GM18507 (cell line): ENCODE measurements at places on chromosomes 7 and 10.

DNA sequence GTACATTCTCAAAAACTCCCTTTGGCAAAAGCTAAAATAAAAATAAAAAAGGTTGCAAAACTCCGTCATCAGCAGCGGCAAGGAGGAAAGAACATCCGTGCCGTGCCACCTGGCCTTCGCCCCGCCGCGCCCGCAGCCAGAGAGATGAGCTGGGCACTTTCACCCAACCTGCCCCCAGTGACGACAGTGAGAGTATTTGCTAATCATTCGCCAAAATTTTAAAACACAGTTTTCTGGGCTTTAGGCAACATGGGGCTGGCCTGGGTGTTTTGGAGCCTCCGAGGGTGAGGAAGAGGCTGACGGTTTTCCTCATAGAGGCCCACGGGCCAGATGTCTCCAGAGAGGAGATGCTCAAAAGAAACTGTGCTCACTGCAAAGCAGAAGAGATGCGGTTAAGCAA is 128.2 kb downstream of the PRKAG2 start:
- DNase-seq, result no peak

GRCh38 chr7:154241988-154242387 is 189.8 kb downstream of the DPP6 start:
- DNase-seq, result no peak

DNA sequence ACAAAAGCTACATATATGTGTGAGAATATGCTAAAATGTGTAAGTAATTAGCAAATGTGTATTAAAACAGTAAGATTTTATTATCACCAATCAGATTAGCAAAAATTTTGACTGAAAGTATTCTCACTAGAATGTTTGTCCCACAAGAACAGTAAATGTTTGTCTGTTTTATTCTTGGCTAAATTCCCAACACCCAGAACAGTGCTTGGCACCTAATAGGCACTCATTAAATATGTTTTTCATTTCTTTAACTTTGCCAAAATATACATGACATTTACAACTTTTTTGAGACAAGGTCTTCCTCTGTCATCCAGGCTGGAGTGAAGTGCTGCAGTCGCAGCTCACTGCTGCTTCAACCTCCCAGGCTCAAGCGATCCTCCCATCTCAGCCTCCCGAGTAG is 143.6 kb downstream of the EBF3 start:
- DNase-seq, result no peak

GRCh38 chr10:128556182-128557110 is 430.2 kb upstream of the MKI67 start:
- DNase-seq, result no peak

DNA sequence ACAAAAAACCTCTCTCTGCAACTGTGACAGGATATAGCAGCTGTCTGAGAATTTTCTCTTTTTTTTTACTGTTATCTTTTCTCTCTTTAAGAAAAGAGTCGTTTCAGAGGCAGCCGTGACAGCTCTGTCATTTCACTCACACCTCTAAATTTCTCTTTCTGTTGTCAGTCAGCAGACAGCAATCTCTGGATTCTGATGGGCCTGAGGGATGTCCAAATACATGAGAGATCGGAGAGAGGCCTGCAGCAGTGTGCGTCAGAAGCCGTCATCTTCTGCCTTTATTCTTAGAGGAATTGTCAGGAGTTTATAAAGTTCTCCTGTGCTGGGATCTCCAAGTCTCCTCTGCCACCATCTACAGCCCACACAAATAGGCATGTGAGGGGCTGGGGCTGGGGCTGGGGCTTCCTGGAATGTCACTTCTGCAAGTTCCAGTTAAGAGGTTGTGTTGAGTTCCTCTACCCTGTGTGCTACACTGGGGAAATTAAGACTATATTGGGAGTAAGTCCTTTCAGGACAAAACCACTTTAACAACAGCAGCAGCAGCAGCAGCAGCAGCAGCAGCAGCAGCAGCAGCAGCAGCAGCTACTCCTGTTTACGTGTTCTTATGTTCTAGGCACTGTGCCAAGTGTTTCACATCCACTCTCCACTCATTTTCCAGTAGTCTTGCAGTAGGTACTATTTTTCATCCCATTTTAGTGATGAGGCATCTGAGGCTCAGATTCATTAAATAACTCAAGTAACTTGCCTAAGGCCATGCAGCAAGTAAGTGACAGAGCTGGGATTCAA is 541.3 kb downstream of the LRMDA start:
- DNase-seq, result no peak
